ENCODE measurements at places on chromosomes 12 and 14. TPM values are rescaled to one million over a fixed set of nuclear protein-coding genes. Genes with fewer than 3 reads are reported as not detected.

DNA sequence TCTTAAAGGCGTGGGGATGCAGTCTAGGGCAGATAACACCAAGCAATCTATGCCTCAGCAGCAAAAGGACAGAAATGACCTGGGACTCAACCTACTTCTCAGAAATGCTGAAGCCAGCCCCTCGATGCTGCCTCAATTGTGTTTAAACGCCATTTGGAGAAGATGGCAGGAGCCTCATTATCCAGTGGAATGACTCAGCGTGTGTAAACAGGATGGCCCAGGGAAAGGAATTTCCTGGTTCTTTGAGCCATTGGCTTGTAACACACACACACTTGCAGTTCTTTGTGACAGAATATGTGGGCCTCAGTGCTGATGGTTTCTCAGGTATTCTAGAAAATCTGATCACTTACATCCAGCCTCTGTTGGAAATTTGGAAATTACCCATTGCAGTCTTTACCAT, 154.3 kb downstream of the NTF3 start:
- DNase-seq, result no peak

DNA sequence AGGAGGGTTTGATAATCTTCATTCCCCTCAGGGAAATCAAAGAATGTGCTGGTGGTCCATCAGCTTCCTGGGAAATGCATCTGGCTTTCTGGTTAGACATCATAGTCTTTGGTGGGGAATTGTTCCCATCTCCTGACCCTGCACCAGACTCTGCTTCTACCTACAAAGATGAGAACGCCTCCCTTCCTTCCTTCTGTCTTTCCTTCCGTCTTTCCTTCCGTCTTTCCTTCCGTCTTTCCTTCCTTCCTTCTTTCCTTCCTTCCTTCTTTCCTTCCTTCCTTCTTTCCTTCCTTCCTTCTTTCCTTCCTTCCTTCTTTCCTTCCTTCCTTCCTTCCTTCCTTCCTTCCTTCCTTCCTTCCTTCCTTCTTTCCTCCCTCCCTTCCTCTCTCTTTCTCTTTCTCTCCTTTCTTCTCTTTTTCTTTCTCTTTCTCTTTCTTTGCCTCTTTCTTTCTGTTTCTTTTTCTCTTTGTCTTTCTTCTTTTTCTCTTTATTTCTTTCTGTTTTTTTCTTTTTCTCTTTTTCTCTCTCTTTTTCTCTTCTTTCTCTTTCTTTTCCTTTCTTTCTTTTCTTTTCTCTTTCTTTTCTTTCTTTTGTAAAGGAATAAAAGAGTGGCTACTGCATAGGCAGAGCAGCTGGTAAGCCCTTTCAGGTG, 189.0 kb upstream of the ARHGAP5 start:
- DNase-seq, result no peak

DNA sequence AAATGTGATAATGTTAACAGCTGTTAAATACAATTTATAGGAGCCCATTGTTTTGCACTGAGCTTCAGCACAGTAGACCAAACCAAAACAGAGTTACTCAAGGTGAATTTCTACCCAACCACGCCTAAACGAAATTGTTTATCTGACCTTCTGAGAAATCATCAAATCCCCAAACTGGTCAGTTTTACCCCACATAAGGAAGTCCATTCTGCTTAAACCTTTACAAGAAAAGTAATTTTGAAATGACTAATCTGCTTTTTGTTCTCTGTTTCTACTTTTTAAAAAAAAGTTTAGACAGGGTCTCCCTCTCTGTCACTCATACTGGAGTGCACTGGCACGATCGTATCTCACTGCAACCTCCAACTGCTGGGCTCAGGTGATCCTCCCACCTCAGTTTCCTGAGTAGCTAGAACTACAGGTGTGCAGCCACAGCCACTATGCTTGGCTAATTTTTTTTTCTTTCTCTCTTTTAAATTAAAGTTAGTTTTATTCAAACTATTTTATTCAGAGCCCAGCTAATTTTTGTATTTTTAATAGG, 1.4 kb upstream of the RNF10 start:
- no peak for DNase-seq

GRCh38 chr12:84920331-84920730, 7.7 kb upstream of the SLC6A15 start:
- DNase-seq, result no peak

DNA sequence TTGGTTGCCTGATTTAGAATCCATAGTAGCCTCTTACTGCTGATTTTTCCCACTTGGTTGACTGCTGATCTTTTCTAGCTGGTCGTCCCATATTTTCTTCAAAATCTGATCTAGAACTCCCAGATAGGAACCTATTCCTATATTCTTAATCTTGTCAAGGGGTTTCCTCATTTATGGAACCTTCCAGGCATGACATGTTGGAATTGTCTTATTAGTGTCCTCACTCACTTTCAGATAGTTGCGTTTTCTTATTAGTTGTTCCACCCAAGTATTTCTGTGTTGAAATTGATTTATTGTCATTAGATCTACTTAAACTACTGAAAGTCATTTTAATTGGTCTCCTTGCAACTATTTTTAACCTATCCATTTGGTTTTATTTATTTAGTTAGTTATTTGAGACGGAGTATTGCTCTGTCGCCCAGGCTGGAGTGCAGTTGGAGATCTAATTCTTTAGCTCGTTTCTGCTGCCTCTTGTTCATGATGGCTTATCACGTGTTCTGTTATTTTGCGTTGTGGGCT, 25.0 kb downstream of the KTN1 start:
- DNase-seq, result no peak

DNA sequence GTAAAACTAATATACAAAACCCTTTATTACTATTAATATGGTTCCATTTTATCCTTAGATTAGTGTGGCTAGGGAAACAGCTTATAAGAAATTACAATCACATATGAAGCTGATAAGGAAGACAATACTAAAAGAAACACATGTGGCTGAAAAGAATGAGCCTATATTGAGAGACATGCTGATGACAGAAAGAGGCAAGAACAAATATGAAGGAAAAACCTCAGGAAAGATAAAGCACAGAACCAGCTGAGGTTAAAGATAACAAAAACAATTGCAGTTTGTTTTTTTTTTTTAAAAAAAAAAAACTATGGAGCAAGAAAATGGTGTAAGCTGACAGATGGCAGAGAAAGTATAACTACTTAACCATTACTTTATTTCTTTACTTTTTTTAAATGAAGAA, 69.2 kb upstream of the OSBPL8 start:
- DNase-seq, result no peak

DNA sequence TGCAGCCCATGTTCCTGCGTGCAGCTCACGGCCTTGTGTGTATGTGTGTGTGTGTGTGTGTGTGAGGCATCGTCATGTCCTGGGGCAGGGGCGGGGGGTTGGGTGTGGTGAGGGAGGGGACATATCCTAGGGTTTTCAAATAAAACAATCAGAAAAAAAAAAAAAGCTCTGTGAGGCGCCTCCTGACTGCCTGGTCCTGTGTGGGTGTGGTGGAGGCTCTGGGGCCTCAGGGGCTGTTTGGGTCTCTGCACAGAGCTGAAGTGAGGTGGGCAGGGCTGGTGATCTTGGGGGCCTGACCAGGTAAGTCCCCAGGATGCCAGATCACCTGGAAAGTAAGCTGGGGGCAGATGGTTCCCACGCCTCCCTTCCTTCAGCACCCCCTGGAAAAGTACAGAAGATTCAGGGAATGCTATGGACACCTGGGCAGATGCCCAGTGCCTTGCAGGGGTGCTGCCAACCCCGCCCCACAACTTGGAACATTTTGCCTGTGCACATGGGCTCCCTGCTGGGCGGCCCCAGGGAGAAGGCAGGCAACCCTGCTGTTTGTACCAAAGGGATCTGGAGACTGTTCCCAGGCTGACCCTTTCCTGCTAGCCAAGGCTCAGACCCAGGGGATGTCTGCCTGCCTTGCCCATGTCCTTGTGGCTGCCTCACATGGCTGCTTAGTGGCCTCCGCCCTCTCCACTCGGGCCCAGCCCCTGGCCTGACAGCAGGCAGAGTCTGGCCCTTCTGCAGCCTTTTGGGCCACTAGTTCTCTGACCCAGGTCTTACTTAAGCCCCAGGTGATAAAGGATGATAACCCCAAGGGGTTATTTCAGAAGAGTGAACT, 28.8 kb downstream of the CLSTN3 start:
- DNase-seq, result no peak

GRCh38 chr14:86457481-86458135, 927.7 kb downstream of the FLRT2 start:
- no peak for DNase-seq

DNA sequence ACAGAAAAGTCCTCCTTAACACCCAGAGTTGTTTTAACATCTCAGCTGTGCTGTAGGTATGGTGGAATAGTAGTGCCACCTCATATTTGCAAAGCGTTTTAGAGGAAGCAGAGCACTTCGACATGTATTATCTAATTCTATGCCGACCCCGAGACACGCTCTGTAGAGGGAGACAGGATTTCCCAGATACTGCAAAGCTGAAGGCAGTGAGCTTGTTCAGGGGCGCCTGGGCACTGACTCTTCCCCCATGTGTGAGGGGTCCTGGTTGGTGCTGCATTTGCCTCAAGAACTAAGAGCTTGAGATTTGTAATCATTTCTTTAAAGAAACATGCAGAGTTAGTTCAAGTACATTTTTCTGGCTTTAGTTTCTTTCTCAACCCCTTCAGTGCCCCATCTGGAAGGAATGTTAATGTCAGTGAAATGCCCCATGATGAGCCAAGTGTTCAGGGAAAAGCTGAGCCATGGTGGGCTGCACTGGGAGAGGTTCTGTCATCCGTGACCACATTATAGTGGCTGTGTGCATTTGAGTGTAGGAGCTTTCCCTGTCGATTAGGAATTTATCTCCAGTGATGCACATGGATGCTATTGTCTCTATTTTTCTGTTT, 66.3 kb downstream of the MBIP start:
- no peak for DNase-seq

DNA sequence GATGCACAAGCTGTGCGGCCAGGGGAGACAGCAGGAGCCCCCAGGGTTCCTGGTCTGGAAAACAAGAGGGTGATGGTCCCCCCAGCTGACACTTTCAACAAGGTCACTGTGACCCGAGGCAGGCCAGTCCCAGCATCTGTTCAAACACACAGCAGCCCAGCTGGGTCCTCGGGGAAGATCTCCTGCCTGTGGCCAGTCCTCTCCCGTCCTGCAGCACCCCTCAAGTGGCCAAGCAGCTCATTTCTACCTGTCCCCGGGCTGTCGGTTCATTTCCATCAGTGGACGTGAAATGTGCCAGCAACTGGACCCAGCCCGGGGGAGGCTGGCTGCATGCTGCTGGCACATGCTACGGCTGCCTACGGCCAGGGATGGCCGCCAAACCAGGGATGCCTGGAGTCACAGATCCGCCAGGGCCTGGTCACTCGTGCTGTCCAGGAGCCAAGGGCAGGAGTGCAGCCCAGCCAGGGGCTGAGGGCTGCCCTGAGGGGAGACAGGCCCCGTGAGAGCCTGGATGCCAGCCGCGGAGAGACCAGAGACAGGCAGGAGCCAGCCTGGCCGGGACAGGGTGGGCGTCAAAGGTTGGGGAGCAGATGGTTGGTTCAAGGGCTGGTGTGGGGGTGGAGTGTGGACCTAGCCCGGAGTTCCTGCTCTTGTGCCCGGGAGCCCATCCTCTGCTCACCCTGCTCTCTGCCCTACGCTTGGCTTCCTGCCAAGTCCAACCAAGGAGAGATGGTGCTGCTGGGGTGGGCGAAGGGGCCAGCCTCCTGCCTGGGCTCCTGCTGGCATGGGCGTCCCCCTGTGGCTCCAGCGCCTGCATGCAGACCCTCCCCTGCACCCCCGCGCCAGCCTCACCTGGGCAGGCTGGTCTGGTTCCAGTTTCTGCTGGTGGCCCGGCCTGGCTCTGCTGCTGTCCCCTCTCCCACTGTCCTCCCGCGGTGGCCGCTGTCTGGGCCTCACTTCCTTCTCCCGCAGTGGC, 143.8 kb downstream of the ADGRD1 start:
- peak; percentile 24 for DNase-seq

GRCh38 chr12:71432936-71433335, 6.7 kb upstream of the LGR5 start:
- no peak for DNase-seq

GRCh38 chr12:106030210-106031071, 108.3 kb downstream of the NUAK1 start:
- no peak for DNase-seq

GRCh38 chr12:28958553-28959195, 190.4 kb upstream of the FAR2 start:
- no peak for DNase-seq

DNA sequence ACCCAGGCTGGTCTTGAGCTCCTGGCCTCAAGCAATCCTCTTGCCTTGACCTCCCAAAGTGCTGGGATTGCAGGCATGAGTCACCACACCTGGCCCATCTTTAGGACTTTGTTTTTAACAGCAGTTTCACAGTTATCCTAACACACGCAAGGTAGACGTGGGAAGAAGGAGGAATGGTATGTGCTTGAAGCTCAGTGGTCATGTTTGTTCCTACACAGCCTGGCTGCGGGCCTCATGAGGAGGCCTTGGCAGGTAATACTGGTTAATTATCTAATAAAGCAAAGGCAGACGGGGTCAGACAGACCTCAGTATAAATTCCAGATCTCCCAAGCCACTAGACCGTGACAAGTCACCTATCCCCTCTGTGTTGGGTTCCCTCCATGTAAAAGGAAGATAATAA, 271.8 kb downstream of the PCNX1 start:
- no peak for DNase-seq

DNA sequence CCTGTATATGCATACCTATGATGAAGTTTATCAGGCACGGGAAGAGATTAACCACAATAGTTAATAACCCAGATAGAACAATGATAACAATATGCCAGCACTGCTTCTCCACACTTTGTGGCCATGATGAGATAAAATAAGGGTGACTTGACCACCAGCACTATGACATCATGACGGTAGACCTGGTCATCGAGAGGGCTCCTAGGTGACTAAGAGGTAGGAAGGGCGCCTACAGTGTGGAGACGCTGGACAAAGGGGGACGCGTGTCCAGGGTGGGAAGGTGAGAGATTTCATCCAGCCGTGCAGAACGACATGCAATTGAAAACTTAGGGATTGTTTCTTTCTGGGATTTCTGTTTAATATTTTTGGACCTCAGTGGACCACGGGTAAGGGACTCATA, 221.8 kb upstream of the RTL1 start:
- DNase-seq, result no peak

GRCh38 chr12:87336814-87337336, 692.3 kb downstream of the C12orf50 start:
- DNase-seq, result no peak

The TTC7B gene
- total RNA-seq, result 76.5 TPM

The NKX2-1 gene
- not detected for total RNA-seq

The AICDA gene
- not detected for total RNA-seq

The KLHL33 gene
- 0.77 TPM for total RNA-seq

All from left cardiac atrium (tissue), 4 donors.